ENCODE measurements at places on chromosomes 2 and 18. TPM values are rescaled to one million over a fixed set of nuclear protein-coding genes. Genes with fewer than 3 reads are reported as not detected.

SERPINB3 gene
- total RNA-seq = not detected

TUBB8B gene
- total RNA-seq = not detected

M1AP gene
- not detected for total RNA-seq

- no peak for DNase-seq
Observed at GRCh38 chr2:220795705-220796104, 776.4 kb downstream of the EPHA4 start.

GRCh38 chr18:72652990-72653593 lies 109.0 kb upstream of the CBLN2 start:
- no peak for DNase-seq

DNA sequence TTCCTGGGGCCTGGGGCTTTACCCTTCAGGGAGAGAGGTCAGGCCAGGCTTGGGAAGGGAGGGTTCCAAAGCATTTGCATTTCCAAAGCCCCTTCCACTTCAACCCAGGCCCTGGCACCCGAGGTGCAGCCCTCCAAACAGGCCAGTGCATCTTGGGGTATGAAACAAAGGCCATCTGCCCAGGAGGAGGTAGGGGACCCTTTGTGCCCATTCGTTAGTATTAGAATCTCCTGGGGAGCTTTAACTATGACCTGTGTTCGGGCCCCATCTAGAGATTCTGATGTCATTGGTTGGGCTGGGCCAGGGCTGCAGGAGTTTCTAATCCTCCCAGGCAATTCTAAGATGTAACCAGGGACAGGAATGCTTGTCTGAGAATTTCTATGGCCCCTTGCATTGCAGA lies 73.6 kb downstream of the CIB4 start:
- no peak for DNase-seq

- DNase-seq = no peak
Observed at GRCh38 chr2:218166791-218167190, at the start of gene CXCR1. CXCR1 (minus strand) TSS chr2:218166962; CDS start chr2:218165211, 1,751 bp downstream.

GRCh38 chr18:74497324-74497676 lies 1.1 kb downstream of the CNDP2 start:
- DNase-seq = no peak

GRCh38 chr2:36497570-36498163 lies 100.3 kb downstream of the FEZ2 start:
- no peak for DNase-seq

Measured in LHCN-M2 (cell line).